Fibroblast of skin of right biceps (primary cell): ENCODE measurements at places on chromosomes 1 and 21.

- peak; percentile 74 for DNase-seq
Measured at GRCh38 chr1:59186656-59187055, 110.2 kb upstream of the FGGY start.

DNA sequence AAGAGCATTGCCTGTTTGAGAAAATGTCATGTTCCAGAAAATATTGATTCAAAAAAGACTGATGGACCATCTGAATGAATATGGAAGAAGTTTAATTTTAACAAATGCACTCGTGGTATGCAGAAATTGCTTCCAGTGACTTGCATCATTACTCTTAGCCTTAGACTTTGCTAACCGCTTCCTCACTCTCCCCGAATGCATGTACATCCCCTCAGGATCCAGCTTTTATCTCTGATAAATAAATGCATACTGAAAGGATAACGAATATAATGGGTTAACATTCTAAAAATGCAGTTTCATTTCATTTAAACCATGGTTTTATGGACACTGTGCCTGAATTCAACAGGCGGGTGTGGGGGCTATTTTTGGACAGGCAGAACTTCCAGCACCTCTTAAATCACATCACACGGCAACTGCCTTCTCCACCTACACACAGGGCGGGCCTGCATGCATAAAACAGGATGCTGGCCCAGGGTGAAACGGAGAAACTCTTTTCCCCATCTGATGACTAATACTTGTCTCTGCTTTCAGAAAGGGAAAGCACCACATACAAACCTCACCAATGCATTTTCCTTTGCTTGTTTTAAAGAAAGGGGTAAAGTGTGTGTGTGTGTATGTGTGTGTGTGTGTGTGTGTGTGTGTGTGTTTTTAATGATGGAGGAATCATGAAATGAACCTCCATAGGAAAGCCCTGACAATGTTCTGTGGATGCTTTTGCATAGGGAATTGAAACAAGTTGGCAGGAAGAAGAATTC, 48.7 kb downstream of the SPAG17 start:
- DNase-seq: peak; percentile 94

DNA sequence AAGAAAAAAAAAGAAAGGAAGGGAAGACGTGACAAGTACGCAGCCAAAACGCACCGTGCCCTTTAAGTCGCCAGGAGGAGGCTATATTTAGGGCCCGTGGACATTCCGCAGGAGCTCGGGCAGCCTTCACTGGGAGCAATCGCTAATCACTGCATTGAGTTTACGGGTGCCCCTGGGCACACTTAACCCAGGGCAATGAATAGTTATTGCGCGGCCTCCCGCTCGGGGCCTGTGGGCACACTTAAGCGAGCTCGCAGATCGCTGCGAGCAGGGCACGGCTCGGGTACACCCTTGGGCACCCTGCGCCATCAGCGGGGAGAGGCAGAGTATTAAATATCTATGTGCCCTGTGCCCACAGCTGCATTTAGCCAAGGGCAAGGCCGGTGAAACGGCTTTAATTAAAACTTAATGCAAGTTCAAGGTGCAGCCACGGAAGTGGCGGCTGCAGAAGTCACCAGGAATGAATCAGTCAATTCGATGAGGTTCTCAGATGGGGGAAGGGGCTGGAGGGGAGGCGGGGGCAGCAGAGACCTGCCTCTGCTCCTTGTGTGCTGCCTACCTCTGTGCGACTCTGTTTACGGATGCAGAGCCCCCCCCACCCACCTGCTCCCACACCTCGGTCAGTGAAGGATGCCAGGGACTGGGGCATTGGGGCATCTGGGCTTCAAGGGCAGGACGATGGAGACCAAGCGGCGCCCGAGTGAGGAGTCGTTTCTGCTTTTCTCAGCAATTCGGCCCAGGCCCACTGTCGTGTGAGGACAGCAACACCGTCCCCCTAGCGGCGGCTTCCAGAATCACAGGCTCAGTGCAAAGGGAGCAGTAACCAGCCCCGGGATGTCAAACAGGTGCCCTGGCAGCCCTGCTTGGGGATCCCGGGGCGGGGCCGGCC, 51.8 kb upstream of the TARDBP start:
- peak; percentile 57 for DNase-seq

GRCh38 chr21:34971656-34972055, 77.4 kb downstream of the RUNX1 start:
- no peak for DNase-seq
